ENCODE measurements at places on chromosomes 16 and 17.
A peak's percentile ranks its signal among the peaks of the same experiment; 100 is the strongest.

DNA sequence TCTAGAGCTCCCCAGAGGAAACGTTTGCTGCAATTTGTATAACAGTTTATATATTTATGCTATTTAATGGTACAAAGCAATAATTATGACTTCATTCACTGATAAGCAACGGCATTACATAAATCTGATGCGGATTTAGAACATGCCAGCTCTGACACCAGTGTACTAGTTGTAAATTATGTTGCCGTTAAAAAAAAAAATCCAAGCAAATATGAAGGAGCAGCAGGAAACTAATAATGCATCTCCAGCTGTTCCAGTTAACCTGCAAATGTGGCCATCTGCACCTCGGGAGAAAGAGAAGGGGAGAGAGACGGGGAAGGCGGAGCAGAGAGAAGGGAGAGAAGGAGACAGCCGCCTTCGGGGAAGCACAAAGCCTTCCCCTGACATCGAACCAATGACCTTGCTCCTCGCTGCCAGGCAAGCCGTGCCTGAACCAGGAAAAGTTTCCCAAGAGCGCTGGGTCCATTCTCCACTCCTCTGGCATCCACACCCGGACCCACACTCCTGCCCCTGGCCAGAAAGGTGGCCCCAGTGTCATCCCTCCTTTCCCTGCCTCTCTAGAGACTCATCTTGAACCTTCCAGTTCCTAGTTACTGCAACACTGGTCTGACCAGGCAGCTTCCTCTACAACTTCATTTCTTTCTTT is 174.8 kb downstream of the C16orf78 start:
- no peak for DNase-seq

DNA sequence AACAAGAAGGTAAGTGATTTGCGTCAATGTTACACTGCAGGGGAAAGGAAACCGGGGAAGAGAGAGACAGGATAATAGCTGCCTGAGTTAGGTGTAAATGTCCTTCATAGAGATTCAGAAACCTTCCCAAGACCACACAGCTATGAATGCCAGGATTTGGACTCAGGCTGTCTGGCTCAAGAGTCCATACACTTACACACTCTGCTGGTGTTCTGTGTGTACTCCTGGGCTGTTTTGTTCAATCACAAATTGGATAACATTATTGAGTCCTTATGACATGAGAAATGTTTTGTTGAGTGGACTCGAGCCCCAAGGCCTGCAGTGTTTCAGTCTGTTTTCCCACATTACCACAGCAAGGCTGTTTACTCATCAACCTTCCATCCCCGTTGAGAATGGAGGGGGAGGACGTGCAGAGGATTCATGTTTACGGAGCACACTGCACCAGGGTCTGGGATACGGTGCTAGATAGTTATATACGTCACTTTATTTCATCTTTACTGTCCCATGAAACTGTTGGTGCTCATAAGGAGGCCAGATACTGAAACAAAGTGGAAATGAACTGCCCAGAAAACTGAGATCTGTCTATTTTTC is 450.8 kb downstream of the HAPSTR1 start:
- DNase-seq: no peak

DNA sequence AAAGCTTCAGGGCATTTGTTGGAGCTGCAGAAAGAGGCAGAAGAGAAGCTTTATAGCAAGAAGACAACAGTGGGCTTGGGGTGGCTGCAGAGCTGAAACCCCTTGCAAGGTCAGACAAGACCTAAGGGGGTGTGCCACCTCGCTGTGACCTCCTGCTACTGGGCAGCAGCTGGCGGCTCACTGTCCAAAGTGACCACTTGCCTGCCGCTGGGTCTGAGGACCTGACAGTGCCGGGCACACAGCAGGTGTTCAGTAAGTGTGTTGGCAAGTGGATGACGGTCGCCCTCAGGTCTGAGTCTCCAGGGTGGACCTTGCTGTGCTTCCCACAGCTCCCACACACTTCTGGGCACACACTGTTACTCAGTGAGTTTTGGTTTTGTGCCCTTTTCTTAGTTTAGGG is 336.5 kb downstream of the C16orf95 start:
- DNase-seq: no peak

- DNase-seq: no peak
Observed at GRCh38 chr17:48927978-48928745, 16.5 kb downstream of the SNF8 start.

DNA sequence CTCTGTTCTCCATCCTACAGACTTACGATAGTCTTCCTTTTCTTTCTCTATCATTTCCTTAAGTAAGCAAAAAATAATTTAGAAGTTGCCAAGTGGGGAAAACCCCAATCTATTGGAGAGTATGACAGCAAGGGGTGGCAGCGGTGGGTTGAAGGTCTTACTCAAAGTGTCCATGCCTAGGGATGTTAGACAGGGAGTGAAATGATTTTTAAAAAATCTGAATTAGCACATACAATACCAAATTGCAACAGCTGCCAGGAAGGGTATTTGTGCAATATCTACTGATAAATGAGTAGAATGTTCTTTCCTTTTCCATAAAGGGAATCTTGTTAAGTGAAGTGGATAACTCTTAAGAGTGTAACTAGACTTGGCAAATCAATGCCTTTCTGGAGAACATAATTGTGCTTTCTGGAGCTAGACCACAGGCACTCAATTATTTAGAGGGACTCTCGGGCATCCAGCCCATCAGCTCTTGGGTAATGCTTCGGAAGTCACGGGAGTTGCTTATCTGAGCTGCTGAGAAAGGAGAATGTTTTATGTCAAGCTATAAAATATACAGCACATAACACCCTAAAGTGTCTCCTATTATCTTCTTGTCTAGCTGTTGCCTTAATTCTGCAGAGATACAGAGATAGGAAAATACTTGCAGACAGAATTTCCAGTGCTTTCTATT is 151.5 kb downstream of the KCNJ2 start:
- DNase-seq: no peak

DNA sequence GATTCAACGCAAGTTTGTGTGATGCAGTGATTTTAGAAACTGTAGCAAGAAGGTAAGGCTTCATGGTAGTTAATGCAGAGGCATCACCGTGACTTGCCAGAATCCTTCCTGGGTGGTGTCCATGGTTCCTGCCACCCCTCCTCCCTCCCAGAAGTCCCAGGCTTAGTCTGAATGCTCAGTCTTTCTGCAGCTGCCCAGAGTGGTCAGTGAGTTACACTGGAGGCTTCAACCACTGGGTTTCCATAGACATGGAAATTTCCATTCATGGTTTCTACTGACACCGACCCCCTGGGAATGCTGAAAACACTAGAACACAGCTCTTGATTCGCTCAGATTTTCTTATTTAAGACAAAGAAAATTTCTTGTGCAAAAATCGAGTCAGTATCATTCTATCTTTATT is 159.4 kb upstream of the HSBP1 start:
- DNase-seq: no peak

DNA sequence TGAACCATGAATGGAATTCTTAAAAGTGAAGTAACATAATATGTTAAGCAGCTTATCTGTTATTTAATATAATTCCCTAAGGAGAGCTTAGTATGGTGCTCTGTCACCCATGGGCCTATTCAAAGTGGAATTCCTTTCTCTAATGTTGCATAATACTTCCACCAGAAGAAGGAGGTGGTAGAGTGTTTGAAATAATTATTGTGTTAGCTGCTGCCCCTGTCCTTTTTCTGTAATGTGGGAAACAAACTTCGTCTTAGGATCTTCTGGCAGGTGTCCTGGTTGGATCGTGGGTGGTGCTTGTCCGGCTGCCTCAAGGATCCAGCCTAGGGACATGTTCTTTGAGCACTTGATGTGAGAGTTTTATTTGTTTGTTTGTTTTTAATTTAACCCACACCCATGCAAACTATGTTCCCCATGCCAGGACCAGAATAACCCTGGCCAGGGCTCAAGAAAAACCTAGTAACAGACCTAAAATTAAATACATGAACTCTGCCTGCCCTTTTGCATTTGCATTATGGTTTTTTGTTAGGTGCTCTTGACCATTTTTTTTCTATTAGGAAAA is 46.1 kb downstream of the ZNRF1 start:
- DNase-seq: peak; percentile 17

DNA sequence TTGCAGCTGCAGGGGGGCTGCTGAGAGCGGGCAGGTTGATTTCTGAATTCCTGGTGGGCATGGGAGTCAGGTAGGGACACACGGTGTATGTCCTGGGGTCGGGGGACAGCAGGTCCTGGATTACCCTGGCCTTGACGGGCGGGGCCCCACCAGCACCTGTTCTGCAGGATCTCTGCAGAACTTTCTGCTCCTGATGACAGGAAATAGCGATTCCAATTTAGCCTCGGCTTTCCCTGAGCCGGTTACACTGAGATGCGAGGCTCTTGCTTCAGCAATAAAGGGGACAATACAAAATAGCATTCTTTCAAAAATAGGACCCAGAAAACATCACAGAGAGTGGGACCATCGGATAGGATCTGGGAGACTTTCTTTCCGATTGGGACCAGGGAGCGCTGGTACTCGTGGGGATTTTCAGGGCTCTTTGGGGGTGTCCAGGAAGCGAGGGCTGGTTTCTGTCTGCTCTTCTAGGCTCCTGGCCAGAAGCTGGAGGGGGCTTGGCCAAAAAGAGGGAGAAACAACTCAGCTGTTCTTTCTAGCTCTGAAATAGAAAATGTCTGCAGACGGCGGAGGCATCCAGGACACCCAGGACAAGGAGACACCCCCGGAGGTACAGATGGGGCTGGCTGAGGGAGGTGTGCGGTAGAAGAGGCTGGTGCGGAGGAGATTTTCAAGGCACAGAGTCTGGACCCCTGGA is 642 bp downstream of the ZNF205 start:
- DNase-seq: no peak

DNA sequence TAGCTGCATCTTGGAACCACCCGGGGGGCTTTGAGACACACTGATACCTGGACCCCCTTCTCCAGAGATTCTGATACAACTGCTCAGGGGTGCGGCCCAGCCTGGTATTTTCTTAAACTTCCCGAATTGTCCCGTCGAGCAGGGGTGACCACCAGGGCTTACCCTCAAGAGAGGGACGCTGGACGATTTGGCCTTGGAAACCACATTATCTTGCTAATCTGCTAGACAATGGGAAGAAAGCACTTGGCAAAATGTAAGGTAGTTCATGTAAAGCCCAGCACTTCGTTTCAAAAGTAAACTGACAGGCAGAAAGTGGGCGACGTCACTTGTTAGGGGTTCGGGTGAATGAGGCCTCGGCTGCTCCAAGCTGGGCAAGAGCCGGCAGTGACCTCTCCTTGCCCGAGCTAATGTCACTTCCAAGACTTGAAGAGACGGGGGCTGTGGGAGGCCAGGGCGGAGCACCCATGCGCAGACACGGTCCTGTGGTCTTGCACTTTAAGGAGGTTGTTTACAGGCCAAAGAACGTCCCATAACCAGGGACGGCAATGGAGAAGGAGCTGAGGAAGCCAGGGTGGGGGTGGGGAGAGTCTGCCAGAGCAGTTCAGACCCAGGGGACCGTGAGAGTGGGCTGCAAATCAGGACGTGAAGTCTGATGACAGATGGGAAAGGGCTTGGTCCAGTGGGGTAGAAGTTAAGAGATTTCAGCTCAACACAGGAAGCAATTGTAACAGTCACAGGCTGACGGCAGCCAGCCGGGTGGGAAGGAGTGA is 152.7 kb upstream of the GSE1 start:
- DNase-seq: no peak

GRCh38 chr16:66475232-66475631 is 48.1 kb downstream of the BEAN1 start:
- DNase-seq: no peak

DNA sequence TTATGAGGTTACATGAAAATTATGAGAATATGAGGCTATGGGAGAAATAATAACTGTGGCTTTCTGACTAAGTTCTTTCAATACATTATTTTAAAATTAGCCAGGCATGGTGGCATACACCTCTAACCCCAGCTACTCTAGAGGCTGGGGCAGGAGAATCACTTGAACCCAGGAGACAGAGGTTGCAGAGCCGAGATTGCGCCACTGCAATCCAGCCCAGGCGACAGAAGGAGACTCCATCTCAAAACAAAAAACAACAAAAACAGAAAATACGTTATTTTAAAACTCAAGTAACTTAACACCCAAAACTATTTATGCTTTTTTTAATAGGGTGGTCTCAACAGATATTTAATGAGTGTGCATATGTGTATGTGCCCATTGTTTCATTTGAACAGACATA is 2.4 kb upstream of the RFFL start:
- DNase-seq: no peak

GRCh38 chr17:57892146-57892819 is 42.4 kb upstream of the MRPS23 start:
- DNase-seq: peak; percentile 71

GRCh38 chr17:66841744-66842143 is 6.8 kb downstream of the CACNG5 start:
- no peak for DNase-seq

DNA sequence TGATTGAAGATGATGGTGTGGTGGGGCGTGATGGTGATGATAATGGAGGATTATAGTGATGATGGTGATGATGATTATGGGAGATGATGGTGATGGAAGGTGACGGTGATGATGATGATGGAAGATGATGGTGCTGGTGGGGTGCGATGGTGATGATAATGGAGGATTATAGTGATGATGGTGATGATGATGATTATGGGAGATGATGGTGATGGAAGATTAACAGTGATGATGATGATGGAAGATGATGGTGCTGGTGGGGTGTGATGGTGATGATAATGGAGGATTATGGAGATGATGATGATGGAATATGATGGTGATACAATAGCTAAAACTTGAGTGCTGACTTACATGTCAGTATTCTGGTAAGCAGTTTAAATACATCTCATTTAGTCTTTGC is 391.0 kb upstream of the EEF2KMT start:
- DNase-seq: no peak

DNA sequence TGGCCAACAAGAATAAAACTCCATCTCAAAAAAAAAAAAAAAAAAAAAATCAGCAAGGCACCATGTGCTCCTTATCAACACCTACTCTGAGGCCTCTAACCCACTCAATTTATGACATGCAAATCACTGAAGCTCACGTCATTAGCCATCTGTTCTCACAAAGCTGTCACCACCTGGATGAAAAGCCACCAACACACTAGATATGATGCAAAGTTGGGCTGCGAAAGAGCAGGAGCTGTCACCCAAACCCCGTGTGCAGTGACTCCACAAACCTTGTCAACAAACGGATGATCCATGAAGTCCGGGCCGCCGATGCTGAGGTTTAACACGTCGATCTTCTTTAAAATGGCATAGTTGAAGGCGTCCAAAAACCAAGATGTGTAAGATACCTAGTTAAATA is 25.3 kb downstream of the MBTPS1 start:
- no peak for DNase-seq

GRCh38 chr16:4272114-4272956 is 488 bp downstream of the TFAP4 start:
- DNase-seq: no peak

DNA sequence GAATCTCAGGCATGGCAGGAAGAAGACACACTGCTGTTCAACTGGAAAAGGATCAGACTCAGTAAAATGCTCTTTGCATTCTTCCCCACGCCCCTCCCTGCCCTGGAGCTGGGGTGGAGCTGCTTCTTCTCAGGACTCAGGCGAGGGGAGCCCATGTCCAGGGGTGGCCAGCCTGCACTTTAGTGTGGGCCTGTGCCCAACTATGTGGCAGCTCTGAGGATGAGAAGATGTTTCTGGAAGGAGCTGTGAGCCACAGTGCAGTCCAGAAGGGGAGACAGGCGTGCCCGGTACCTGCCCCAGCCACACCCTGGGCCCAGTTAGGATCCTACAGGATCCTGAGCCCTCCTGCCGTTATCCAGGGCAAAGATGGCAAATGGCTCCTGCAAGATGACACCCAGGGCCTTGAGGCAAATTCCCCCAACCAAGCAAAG is 120.3 kb downstream of the ANKRD11 start:
- no peak for DNase-seq

- DNase-seq: no peak
Observed at GRCh38 chr16:64705443-64705842, 416.4 kb downstream of the CDH11 start.

GRCh38 chr17:58360296-58361063 is 8.5 kb upstream of the SUPT4H1 start:
- DNase-seq: no peak

- peak; percentile 13 for DNase-seq
Observed at GRCh38 chr17:27609611-27610303, 21.2 kb upstream of the LGALS9 start.
